Fibroblast of mammary gland (primary cell): ENCODE measurements at places on chromosomes 2 and 18.

- DNase-seq, result peak; percentile 2
Observed at GRCh38 chr2:58521803-58522554, 280.9 kb upstream of the FANCL start.

- no peak for DNase-seq
Observed at GRCh38 chr18:31294199-31294747, 23.7 kb upstream of the DSG1 start.

GRCh38 chr2:202494300-202495229 is 118.4 kb downstream of the BMPR2 start:
- peak; percentile 49 for DNase-seq

DNA sequence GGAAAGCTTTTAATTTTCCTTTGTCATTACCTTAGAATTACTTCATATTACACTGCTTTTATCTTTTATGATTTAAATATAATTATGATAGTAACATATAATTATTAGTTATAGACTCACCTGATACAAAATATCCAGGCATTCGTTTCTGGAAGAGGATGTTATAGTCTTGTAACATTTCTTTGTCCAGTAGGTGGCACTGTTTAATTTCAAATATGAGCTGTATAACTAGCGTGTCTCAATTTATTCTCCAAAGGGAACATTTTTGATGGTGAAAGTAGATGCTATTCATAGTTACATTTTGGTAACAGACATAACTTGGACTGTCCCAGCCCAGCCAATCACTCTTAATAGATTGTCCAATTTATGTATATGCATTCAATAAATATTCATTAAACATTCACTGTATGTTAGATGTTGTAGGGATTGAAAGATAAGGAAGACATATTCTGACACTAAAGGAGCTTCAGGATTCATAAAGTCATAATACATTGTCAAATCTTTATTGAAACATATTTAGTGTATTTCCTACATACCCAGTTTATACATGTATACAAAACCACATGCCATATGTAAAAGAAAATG is 19.2 kb downstream of the DAW1 start:
- peak; percentile 72 for DNase-seq

DNA sequence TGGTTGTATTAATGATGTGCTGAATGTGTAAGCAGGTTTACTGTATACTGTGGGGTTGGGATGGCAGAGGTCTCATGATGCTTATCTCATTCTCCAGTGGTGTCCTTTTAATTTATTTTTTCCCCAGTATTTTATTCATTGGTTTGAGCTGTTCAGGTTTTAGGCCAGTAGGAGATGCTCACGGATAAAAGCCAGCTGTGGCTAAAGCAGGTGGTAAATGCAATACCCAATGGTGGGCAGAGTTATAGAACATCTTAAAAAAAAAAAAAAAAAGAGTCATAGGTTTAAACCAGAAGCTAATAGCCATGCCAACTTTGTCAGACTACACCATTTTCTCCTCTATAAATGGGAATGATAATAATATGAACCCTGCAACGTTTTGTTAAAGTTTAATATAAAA is 57.8 kb upstream of the NEUROD1 start:
- DNase-seq, result peak; percentile 33

- no peak for DNase-seq
Observed at GRCh38 chr18:76920974-76921373, 98.6 kb downstream of the ZNF236 start.

- DNase-seq, result no peak
Observed at GRCh38 chr2:52964916-52965530, 802.6 kb upstream of the CHAC2 start.

DNA sequence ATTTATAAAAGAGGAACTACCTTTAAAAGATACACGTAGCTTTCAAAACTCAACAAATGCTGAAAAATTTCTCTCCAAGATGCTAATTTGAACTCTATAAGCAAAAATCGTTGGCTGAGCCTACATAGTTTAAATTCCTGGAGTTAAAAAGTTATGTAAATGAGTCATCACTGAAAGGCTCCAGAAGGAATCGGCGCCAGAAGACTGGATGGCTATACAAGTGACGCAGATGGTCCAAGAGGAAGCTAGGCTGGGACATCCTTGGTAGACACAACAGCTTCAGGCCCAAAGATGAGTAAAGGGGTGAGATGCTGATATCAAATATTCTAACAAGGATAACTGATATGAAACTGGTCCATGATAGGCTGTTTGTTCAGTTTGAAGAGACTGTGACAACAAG is 22.8 kb upstream of the DNAH6 start:
- peak; percentile 88 for DNase-seq

- DNase-seq, result peak; percentile 57
Observed at GRCh38 chr2:202632682-202633290, 2.0 kb upstream of the FAM117B start.

- no peak for DNase-seq
Observed at GRCh38 chr2:59575191-59575590, 978.3 kb downstream of the BCL11A start.

- DNase-seq, result no peak
Observed at GRCh38 chr2:144240656-144241339, 279.1 kb downstream of the ZEB2 start.

DNA sequence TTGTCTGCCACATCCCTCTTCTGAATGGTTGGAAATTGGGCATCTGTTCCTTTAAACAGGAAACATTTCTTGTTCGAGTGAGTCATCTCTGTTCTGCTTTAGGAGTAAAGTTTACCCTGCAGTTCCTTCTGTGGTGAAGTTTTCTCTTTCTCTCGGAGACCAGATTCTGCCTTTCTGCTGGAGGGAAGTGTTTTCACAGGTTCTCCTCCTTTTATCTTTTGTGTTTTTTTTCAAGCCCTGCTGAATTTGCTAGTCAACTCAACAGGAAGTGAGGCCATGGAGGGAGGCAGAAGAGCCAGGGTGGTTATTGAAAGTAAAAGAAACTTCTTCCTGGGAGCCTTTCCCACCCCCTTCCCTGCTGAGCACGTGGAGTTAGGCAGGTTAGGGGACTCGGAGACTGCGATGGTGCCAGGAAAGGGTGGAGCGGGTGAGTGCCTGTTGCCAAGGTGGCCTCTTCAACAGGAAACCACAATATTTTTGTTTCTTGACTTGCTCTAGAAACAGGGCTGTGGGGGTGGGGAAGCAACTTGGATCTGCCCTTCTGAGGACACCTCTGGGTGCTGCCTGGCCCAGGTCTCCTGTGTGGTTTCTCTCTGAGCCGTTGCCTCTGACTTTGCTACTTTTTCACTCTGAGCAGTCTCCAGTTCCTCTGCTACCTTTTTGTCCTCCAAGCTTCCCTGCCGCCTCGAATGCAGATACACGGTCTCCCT is 2.2 kb upstream of the CASP8 start:
- peak; percentile 84 for DNase-seq

- DNase-seq, result no peak
Observed at GRCh38 chr18:27549335-27550039, 364.4 kb upstream of the CHST9 start.

DNA sequence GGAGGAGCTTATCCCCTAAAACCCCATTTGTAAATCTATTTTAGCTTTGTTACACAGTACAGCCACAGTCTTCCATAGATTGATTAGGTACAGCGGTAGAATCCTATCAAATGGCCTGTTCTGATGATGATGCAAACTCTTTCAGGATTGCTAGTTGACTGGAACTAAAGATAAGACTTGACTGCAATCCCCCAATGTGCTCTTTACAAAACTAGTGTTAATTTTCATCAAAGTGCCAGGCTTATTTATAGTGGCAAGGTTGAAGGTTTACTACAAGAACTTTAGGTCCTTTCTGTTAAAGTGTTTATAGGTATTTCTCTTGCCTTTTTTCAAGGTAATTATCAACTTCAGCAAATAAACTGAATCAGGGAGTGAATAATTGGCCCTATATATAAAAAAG is 9.0 kb upstream of the OTX1 start:
- DNase-seq, result no peak

DNA sequence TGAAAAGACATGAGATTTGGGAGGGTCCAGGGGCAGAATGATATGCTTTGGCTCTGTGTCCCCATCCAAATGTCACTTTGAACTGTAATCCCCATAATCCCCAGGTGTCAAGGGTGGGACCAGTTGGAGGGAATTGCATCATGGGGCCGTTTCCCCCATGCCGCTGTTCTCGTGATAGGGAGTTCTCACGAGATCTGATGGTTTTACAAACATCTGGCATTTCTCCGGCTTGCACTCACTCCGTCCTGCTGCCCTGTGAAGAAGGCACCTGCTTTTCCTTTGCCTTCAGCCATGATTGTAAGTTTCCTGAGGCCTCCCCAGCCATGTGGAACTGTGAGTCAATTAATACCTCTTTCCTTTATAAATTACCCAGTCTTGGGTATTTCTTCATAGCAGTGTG is 51.4 kb downstream of the LPIN1 start:
- DNase-seq, result no peak

DNA sequence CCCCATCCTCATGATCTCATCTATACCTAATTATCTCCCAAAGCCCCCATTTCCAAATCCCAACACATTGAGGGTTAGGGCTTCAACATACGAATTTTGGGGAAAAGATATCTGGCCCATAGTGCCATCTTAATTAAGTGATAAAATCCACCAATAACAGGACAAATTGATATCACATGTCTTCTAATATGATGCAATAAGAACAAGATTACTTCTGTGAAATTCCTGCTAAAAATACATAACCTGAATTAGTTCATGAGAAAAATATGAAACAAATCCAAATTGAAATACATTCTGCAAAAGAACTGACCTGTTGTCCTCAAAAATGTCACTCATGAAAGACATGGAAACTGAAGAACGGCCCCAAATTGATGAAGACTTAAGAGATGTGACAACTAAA is 28.8 kb downstream of the FOXI3 start:
- no peak for DNase-seq

DNA sequence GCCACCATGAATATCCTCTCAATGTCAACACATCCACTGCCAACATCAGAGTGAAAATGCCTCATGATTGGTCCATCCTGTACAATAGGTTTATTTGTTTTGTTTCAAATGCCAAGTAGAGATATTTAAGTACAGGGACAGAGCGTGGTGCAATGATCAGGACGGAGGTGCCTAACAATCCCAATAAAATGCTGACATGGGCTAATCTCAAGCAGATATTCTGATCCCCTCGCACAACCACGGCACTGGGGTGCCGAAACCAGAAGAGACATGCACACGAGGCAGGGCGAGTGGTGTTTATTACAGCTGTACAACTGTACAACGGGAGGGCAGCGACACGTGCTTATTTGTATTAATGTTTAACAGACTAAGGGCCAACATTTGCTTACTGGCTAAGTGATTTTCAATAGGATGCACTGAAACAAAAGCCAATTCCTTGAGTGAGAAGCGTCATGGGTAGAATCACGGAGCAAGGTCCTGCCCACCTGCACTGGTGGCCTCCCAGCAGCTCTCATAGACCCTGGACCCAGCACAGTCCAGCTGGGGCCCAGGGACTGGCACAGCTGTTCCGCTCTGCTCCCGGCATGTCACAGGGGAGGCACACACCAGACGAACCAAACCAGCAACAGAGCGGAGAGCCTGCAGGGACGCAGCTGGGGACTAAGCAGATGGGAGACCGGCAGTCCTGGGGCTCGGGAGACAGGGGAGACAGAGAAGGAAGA is 101.4 kb downstream of the HDAC4 start:
- DNase-seq, result no peak

GRCh38 chr2:108938077-108938710 is 50.8 kb downstream of the EDAR start:
- peak; percentile 49 for DNase-seq

DNA sequence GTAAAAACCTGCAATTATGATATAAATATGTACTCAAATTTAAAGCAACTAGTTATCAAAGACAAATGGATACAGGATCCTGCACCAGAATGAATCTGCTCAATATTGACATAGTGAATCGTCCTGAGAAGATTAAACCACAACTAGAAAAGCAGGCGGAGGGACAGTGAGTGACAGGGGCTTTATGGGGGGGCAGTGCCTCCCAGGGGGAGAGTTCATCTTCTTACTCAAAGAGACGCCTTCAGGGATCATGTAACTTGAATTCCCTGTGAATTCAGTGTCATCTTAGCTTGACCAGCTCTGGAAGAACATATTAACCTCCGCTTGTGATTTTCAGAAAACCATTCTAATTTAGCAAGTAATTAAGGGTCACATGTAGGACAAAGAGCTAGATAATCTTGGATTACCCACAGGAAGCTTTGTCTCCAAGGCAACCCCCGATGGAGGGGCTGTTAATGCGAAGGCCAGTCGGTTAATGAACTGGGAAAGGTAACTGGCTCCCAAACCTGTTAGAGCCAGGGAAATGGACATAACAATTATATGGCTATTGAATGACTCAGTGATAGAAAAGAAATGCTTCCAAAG is 17.4 kb upstream of the LMAN1 start:
- no peak for DNase-seq

DNA sequence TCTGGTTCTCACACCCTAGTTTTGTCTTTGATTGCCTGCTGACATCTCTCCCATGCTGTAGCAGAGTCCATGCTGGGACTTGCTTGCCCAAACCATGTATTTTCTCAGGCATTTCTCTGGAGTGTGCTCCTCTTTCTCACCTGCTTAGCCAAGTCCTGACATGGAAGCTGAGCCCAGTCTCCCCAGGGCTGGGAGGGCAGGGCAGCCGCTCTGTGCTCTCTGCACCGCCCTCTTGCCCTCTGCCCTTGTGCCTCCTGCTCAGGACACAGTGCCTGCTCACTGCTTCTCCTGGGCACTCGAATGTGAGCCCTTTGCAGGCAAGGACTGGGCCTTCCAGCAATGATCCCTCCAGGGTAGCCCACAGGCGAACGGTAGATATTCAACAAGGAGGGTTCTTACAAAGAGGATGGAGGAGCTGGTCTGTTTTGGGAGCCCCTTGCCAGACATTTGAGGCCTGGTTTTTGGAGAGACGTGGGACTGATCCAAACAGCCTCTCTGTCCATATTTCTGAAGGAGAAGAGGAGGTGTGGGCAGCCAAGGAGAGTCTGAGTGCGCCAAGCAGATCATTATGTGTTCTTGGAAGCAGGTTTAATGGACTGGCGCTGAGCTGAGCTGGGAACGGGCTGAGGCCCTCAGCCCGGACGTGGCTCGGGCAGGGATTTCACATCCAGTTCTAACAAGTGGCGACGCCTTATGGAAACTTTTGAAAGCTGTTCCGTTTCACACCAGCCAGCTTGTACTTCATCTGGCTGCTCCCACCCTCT is 4.0 kb downstream of the SLC14A2 start:
- peak; percentile 38 for DNase-seq

- DNase-seq, result no peak
Observed at GRCh38 chr18:64365106-64365505, 216.2 kb upstream of the LINC00305 start.

- DNase-seq, result no peak
Observed at GRCh38 chr2:241891315-241891987, 21.9 kb downstream of the RTP5 start.

DNA sequence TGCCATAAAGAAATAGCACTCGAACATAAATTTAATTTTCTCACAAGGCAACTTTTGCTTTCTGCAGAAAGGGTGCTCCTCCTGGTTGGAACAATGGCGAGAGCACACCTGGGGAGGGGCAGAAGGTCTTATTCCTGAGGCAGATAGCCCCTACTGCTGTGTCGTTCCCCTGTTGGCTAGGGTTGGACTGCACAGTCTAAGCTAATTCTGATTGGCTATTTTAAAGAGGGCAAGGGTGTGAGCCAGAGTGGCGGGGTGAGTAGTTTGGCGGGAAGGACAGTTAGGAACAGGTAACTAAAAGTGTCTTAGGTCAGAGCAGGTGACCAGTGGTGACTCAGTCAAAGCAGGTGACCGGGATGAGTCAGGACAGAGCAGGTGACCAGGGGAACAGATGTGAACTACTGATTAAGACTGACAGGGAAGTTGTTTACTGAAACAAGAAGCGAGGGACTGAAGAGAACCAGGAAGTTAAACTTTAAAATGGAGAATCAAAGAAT is 49.7 kb upstream of the AGAP1 start:
- no peak for DNase-seq

- peak; percentile 83 for DNase-seq
Observed at GRCh38 chr18:58682429-58683069, 11.3 kb downstream of the MALT1 start.
